ENCODE measurements at places on chromosomes 1 and 21.

DNA sequence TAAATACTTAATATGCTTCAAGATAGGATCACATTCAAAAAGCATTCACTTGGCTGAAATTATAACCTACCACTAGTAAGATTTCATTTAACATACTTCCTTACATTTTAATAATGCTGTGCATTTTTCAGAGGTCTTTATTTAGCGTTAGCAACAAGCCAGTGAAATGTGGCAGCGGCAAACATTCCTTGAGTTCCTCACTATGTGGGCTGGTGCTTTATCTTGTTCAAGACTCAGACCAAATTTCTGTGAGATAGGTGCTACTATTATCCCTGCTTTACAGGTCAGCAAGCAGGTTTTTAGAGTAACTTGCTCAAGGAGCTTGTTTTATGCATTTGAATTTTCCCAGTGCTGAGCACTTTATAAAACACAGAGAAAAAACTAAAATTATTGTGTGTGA lies 132.7 kb downstream of the PLPPR4 start:
- DNase-seq: no peak

- DNase-seq: no peak
Measured at GRCh38 chr1:103326595-103326994, 198.9 kb upstream of the RNPC3 start.

DNA sequence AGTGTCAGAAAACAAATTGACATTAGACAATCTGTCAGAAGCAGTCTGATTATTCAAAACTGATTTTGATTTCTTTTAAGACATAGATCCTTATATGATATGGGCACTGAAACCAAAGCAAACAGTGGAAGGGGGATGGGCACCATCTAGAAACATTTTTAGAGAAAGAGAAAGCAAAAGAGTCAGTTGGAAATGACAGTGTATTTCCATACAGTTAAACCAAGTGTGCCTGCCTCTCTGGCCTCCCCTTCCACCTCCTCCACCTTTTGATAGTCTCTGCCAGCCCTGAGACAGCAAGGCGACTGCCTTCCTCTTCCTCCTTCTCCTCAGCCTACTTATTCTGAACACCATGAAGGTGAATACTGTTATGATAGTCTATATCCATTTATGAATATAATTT lies 949.7 kb downstream of the AMY1C start:
- DNase-seq: no peak

DNA sequence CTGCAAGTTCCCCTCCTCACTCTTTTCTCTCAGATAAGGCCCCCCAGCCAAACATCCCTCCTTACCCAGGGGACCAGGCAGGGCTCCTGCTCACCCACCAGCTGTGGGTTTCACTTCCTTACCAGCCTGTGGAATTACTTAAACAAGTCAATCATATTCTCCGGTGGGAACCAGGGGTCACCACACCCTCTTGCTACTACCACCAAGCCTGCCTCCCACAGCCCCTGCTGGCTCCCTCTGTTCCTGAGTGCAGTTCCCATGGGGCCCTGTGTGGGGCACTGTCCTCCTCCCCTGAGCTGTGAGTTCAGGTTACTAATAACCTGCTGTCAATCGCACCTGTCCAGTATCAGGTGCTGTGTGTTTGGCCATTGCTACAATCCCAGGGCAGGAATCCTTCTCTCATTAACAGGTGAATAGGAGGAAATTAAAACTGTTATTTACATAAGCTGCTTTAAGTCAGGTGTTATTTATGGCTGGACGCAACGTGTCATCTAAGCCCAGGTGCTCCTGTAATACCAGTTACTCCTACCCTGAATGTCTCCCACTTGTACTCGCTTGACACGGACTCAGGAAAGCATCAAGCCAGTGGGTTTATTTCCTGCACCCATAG lies 53.1 kb upstream of the LBR start:
- peak; percentile 67 for DNase-seq

- no peak for DNase-seq
Measured at GRCh38 chr1:218357211-218357892, 12.2 kb downstream of the TGFB2 start.

GRCh38 chr1:183806675-183807074 lies 1.8 kb downstream of the RGL1 start:
- no peak for DNase-seq

- no peak for DNase-seq
Measured at GRCh38 chr21:23471877-23472276, 2135.4 kb downstream of the MRPL39 start.

DNA sequence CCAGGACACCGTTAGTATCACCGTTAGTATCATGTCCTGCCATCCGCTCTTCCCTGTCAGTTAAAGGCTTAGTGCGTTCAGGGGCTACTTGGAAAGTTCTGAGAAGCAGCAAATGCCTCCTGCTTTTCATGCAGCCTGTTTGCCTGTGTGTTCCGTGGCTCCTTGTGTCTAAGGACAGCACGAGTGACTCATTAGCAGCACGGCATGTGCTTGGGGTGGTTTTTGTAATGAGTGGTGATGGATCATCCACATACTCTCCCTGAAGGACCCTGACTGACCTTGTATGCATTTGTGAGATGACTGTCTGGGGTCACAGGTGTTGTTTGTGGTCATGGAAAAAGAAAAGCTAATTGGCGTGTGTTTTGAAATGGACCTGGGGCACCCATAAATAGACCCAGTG lies 221.9 kb downstream of the PBX1 start:
- no peak for DNase-seq

DNA sequence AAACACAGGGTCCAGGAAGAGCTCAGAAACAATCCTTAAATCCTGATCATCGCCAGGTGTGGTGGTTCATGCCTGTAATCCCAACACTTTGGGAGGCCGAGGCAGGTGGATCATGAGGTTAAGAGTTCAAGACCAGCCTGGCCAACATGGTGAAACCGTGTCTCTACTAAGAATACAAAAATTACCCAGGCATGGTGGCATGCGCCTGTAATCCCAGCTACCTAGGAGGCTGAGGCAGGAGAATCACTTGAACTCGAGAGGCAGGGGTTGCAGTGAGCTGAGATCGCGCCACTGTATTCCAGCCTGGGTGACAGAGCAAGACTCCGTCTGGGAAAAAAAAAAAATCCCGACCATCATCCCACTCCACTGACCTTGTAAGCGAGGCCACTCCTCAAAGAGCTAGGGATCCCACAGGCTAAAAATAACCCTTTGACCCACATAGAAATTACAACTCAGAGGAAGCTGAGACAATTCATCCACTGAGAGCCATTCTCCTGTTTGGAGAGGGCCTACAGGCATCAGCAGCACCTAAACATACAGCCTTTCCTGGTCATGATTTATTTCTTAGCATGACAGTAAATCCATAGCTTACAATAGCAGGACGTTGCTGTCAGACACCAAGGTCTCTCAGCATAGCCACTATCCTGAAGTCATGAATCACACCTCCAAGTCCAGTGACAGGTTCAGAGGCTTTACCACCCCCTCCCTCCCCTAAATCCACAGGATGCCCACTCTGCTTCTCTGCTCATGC lies 66.7 kb downstream of the TGFBR3 start:
- DNase-seq: no peak

GRCh38 chr21:45496151-45496967 lies 45.9 kb downstream of the SLC19A1 start:
- peak; percentile 54 for DNase-seq

DNA sequence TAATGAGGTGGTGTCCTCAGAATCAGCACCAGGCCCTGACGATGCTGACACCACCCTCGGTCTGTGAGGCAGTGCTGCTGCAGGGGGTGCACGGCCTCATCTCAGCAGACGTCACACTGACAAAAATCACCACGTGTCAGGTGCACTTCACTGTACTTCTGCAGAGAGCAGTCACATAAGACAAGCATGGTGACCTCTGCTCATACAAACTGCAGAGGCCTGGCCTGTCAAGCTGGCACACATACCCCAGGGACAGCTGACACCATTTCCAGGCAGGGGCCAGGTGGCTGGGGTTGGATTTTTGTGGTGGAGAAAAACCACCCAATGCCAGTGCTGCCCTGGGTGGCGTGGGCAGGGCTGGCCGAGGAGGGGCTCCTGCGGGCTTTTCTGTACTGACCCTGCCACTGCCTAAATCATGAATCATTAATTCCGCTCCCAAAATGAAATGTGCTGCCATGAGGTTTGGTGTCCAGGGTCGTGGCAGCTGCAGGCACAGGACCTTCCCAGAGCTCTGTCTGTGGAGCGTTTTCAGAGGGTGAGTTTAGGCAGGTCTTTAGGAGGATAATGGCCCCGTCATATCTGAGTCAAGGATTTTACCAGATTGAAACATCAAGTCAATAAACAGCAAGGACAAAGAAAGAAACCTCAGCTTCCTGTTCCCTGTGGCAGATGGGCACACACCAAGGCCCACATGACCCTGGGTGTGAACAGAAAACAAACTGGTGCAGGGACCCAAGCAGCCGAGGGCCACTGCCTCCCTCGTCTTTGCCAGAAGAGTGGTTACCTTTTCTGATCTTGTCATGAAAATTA lies 33.4 kb upstream of the GPR153 start:
- DNase-seq: no peak

- peak; percentile 92 for DNase-seq
Measured at GRCh38 chr1:48530727-48531351, 58.8 kb upstream of the SPATA6 start.

DNA sequence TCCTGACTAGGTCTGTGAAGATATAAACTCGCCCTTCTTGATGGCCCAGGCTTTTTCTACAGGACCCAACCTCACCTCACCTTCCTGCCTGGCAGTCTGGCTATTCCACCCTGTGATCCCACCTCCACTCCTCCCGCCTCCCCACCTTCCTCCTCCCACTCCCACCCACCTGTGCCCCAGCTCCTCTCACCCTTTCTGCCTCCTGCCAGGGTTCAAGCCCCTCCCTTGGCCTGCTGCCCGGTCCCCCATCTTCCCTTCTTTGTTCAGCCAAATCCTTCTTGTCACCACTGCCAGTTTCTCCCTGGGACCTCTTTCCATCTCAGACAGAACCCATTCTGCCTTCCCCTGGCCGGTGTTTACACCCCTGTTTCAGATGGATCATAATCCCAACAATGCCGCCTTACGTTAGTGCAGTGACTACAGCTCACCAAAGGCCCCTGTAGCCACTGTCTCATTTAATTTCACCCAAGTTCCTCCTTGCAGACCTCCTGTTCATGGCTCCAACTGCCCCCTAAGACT lies 127.5 kb upstream of the EDN2 start:
- no peak for DNase-seq

- DNase-seq: no peak
Measured at GRCh38 chr1:230818901-230819300, 49.4 kb downstream of the C1orf198 start.

GRCh38 chr1:19445417-19446342 lies 39.7 kb downstream of the CAPZB start:
- DNase-seq: no peak

DNA sequence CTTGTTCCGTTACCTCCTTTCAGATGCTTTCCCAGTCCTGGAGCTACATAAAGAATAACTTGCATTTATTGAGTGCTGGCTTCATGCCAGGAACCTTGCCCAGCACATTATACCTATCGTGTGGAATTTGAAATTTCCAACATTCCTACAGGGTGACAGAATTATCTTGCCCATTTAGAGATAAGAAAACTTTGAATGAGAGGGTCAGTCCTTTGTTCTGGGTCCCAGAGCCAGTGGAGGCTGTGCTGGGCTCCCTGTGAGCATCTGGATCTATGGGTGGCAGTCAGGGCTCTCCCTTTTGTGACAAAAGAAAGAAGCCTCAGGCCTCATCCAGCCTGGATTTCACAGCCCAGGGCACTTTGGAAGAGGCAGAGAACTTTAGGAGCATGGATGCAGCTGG lies 3.2 kb downstream of the GSTM4 start:
- peak; percentile 29 for DNase-seq

DNA sequence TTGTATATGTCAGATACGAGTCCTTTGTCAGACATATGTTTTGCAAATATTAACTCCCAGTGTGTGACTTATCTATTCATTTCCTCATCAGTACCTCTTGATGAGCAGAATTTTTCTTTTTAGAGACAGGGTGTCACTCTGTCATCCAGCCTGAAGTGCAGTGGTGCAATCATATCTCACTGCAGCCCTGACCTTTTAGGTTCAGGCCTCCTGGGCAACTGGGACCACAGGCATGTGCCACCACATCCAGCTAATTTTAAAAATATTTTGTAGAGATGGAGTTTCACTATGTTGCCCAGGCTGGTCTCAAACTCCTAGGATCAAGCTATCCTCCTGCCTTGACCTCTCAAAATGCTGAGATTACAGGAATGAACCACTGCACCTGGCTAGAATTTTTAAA lies 93.0 kb downstream of the HLCS start:
- no peak for DNase-seq

GRCh38 chr1:97382206-97382605 lies 538.6 kb downstream of the DPYD start:
- DNase-seq: no peak

- DNase-seq: no peak
Measured at GRCh38 chr1:159925719-159926078, 392 bp upstream of the TAGLN2 start.

- DNase-seq: no peak
Measured at GRCh38 chr1:197096137-197096536, 29.1 kb upstream of the F13B start.

- no peak for DNase-seq
Measured at GRCh38 chr1:32311709-32312393, 20.0 kb downstream of the HDAC1 start.

- peak; percentile 58 for DNase-seq
Measured at GRCh38 chr1:228378873-228379460, 27.7 kb downstream of the TRIM11 start.

DNA sequence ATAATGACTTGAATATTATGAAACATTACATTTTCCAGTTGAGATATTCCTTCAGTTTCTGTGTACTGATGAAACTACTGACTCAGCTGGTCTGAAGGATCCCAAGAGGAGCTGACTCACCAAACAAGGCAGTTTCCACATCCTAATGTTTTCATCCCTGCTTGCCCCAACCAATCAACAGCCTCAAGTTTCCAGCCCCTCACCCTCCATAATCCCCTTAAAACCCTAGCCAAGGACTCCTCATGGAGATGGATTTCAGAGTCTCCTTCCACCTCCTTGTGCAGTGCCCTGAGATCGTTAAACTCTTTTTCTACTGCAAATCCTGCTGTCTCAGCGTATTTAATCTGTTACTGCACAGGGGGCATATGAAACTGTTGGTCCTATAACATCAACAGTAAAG lies 83.1 kb upstream of the HAO2 start:
- DNase-seq: no peak

DNA sequence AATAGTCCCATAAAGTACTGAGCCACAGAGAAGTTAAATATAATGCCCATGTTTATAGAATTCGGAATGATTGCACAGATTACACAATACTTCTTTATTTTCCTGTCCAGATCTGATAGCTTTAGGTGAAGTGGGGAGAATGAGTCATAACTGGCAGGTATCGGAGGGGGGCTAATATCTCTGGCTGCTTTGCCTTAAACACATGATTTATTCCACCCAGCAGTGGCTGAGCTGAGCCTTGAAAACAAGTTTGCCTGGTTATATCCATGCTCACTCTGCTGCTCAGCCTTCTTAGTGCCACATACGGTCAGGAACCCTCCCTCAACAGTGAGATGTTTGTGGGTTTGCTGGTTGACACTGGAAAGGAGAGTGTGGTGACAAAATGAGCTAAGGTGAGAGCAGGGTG lies 119.7 kb upstream of the ZNF648 start:
- DNase-seq: no peak

DNA sequence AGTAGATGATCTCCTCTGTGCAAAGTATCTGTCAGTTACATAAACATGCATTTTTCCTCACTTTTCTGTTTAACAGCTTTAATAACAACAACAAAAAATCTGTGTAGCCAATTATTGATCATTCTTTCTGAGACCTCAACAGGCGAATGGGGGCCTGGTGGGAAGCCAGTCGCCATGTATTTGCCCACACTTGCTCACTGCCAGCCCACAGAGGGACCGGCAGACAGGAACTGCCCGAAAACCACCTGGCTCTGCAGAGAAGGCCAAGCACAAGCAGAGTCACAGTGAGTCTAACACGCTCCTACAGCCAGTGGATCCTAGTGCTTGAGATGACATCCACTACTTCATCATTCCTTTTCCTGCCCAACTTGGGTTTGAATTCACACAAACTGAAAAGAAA lies 56.1 kb downstream of the NPHP4 start:
- DNase-seq: no peak

All from kidney (tissue), 22 donors.